ENCODE measurements at places on chromosomes 1 and 21.
A peak's percentile ranks its signal among the peaks of the same experiment; 100 is the strongest.

DNA sequence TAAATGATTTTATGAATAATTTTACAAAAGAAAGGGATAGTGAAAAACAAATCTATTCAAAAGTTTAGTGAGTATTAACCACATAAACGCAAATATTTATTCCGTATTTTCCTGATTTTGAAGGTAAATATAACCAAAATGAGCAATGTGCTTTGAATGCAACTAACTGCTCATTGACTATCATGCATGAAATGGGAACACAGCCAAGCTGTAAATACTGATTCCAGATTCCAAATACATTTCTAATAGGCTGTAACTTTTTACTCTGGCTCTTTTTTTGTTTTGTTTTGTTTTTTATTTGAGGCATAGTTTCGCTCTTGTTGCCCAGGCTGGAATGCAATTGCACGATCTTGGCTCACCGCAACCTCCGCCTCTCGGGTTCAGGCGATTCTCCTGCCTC, 41.8 kb downstream of the SELENOF start:
- peak; percentile 31 for DNase-seq

GRCh38 chr1:52281518-52281917, 84.5 kb downstream of the CC2D1B start:
- DNase-seq, result peak; percentile 89

DNA sequence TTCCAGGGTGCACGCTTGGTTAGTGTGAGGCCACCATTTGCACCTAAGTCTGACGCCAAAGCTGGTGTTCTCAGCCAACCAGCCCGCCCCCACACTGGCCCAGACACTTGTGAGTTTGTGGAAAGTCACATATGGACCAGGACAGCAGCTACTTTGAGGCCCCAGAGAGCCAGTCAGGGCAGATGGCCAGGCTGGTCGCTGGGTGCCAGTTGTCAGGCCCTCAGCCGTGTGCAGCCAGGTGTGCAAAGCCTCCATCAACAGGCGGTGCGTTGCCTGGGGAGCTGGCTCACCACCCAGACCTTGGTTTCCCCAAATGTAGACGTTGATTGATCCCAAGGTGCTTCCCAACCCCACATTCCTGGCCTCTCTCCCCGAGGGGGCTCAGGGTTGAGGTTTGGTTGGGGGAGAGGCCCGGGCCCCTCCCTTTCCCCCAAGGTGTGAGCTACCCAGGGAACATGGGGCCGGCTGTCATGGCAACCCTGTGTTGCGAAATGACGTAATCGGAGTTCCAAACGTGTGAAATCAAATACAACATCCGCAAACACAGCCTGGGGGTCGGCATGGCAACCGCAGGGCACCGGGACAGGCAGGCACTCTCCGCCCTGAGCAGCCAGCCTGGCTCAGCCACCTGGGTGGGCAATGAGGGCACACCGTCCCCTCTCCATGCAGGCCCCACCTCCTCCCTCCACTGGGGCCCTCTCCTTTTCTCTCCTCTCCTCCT, 42.2 kb upstream of the WNT4 start:
- peak; percentile 11 for DNase-seq

- peak; percentile 58 for DNase-seq
Measured at GRCh38 chr1:169107603-169108208, 1.2 kb downstream of the ATP1B1 start.

- DNase-seq, result no peak
Measured at GRCh38 chr1:44332505-44332904, 22.6 kb downstream of the ERI3 start.

DNA sequence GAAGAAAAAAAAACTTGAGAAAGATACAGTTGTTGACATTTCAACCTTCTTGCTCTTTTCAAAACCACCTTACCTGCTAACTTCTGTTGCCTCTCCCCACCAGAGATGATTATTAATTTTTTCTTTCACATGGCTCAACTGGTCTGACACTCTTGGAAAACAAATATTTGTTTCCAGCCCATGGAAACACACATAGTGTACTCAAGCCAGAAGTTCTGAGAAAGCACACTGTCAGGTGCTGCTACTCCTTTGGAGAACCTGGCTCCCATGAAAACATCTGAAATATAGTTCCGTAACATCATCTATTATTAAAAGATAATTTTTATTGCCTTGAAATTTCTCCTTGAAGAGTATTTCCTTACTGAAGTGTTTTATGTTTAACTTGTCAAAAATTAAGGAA, 145.0 kb upstream of the C1orf105 start:
- DNase-seq, result no peak

DNA sequence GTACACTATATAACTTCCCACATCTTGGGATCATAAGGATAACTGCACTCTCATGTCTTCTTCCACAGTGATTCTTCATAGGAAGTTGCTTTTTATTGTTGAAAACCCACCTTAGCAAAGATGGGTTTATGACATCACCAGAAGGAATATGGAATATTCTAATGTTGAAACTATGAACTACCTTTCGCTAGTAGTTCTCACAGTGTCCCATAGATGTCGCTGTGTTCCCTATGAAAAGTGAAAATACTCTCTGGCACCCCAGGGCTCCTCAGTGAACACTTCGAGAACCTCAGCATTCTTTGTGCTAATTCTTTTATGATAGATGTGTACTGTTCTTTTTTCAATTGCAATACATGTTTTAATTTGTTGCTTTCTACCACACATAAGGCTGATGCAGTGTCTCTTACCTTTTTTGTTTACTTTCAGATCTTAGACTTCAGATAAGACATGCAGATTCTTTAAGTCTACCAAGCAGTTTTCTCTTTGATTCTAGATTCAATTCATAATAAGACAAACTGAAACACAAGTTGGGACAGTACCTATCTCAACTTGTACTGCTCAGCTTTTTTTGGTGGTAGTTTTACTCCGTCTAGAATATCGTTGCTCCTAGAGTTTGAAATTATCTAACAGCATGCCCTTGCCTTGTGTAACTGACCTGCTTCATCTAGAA, 90.8 kb downstream of the GTF2B start:
- DNase-seq, result peak; percentile 74

- no peak for DNase-seq
Measured at GRCh38 chr21:40844935-40845334, 2.0 kb downstream of the DSCAM start.

DNA sequence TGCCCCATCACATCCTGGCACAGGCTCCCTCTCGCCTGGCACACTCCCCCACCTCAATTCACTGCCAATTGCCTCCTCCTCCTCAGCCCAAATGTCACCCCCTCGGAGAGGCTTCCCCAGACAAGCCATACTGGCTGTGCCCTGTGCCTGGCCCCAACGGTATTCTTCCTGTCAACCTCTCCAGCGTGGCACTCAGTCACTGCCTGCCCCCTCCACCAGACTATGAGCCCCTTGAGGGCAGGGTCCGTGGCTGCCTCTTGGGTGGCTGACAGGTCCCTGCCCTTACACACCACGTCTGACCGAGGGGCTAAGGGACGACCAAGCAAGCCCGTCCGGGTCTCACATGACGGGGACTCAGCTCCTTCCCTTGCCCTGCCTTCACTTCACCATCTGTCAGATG, 74.9 kb downstream of the MRPL37 start:
- no peak for DNase-seq

DNA sequence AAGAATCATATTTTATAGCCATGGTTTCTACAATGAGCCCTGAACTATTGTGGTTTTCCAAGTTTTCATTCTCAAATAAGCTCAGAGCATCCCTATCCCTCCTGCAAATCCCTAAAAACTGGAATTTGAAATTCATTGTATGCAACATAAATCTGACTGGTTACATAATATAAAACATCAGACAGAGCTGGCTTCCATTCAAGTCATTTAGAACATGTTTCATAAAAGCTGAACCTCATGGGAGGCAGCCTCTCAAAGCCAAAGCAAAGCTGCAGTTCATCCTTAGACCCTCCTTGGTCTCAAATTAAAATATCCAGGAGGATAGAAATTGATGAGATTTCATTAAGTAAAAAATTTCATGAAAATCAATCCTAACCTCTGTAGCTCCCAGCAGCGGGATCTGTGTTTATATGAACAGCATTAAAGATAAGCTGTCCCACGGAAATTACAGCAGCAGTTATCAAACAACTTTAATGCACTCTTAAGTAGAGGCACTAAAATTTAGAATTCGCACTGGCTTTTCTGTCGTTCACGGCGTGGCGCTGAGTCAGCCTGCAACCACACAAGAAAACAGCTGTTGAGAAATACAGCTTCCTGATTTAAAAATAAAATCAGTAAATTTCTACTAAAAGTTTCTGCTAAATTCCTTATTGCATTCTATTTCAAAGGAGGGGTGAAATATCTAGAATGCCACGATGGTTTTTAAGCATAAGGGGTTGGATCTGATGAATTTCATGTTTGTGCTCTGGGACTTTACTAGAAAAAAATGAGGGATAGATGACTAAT, 99.9 kb upstream of the TIAM1 start:
- peak; percentile 84 for DNase-seq

GRCh38 chr1:43987159-43987902, 4.1 kb upstream of the CCDC24 start:
- peak; percentile 36 for DNase-seq

- DNase-seq, result no peak
Measured at GRCh38 chr21:14541841-14542490, 4.1 kb downstream of the SAMSN1 start.

GRCh38 chr1:92277105-92277723, 21.6 kb downstream of the GLMN start:
- peak; percentile 34 for DNase-seq

GRCh38 chr1:10948463-10948775, 64.0 kb upstream of the TARDBP start:
- no peak for DNase-seq

DNA sequence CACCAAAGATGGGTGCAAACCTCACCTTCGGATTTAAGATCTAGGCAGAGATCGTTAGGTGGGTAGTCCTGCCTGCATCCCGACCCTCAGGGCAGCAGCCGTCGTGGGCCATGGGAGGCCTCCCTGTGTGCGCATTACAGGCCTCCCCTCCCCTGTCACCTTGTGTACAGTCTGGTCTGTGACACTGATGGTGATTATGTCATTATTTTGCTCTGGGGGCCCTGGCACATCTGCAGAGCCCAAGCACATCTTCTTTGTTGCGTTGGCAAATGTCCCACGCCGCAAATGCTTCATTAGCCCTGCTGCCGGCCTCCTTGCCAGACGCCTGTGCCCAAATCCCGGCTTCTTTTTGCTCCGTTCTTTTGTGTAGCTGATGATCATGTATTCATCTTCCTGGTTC, 31.7 kb downstream of the PROX1 start:
- DNase-seq, result no peak

GRCh38 chr21:39613041-39613934, 548 bp downstream of the B3GALT5 start:
- DNase-seq, result no peak

Data from iris pigment epithelial cell (primary cell).